ENCODE measurements at places on chromosomes 13 and 19.
A peak's percentile ranks its signal among the peaks of the same experiment; 100 is the strongest.

DNA sequence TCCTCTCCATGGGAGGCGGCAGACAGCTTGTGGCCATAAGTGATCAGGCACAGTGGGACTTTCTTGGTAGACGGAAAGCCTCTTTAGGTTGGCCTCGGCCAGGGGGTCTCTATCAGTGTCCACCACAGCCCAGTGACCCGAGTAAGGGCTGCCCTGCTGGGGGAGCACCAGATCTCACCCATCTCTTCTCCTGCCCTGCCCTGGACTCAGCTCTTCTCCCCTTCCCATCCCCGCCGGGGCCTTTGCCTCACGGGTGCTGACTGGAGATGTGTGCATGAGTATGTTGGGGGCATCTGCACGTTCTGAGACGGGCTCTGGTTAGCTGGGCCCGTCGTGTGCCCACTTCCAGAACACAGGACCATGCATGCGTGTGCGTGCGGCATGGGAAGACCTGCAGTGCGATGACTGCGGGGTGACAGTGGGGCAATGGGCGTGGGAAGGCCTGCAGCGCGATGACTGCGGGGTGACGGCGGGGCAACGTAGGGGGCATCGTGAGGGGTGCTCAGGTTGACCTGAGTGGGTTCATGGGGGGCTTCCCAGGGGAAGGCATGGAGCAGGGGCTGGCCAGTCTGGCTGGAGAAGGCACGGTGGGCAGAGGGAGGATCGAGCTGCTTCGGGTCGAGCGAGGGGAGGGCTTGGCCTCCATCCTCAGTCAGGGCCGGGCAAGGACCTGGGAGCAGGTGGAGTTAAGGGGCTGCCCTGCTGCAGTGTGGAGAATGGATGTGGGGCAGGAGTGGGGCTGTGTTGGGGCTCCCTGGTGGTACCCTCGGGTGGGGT, 15.9 kb downstream of the EPN1 start:
- no peak for DNase-seq

DNA sequence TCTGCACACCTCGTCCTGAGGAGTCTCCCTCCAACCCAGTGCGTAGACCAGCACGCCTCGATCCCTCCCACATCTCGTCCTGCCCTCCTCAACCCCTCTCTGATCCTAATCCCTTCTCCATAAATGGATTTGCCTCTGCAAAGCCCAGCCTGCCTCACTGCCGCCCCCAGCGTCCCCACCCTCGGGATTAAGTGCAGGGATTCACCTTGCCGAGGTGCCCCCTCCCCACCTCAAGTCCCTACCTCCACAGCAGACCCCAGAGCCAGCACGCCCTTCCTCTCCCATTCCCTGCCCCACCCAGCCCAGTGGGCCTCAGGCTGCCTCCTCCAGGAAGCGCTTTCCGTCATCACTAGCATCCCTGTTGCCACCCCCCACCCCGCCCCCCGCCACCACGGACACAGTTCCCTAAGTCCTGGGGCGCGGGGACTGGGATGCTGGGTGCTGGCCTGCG, 4.0 kb downstream of the KLF16 start:
- DNase-seq: no peak

DNA sequence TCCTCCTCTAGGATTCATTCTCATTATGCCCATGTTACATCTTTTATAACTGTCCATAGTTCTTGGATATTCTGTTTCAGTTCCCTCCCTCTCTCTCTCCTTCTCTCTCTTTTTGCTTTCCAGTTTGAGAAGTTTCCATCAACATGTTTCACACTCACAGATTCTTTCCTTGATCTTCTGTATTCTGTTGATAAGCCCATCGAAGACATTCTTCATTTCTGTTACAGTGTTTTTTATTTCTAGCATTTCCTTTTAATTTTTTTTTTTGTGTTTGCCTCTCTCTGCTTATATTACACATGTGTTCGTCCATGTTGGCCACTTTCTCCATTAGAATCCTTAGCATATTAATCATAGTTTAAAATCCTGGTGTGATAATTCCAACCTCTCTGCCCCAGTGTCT, 68.3 kb downstream of the WTIP start:
- no peak for DNase-seq

DNA sequence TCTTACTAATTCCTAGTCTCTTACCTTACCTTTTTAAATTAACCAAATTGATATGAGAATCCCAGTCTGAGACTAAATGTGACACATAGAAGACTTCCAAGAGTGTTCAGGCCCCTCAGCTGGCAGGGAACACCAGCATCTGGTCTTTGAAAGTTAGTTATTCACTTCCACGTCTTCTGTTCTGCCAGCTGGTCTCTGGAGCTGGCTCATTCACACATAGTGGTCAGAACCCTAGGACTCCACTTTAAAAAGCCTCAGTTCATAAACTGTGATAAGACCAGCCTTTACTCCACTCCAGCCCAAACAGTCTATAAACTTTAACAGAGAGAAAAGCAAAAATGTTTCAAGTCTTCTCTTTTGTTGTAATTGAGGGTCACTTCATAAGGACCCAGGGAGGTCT, 263.0 kb downstream of the DCT start:
- DNase-seq: peak; percentile 0

GRCh38 chr13:23735329-23735728, 153.9 kb downstream of the MIPEP start:
- DNase-seq: no peak

- DNase-seq: no peak
Measured at GRCh38 chr13:42652642-42653415, 78.9 kb downstream of the TNFSF11 start.

DNA sequence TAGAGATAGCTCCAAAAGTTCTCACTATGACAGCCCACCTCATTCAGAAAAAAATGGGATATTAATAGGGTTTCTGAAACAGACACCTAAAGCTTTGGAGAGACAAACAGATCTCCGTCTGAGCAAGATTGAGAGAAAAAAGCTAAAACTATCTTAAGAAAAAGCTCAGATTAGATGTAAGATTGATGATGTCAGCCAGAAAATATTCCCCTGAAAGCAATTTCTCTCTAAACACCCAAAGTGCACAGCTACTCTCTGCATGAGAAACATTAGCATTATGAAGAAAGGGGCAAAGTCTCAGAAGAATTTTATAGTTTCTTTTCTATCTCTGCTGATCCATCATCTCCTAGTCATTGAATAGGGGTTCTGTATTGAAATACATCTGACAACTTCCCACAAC, 148.9 kb downstream of the ZNF737 start:
- no peak for DNase-seq

GRCh38 chr13:29859971-29860370, 9.6 kb upstream of the UBL3 start:
- no peak for DNase-seq

DNA sequence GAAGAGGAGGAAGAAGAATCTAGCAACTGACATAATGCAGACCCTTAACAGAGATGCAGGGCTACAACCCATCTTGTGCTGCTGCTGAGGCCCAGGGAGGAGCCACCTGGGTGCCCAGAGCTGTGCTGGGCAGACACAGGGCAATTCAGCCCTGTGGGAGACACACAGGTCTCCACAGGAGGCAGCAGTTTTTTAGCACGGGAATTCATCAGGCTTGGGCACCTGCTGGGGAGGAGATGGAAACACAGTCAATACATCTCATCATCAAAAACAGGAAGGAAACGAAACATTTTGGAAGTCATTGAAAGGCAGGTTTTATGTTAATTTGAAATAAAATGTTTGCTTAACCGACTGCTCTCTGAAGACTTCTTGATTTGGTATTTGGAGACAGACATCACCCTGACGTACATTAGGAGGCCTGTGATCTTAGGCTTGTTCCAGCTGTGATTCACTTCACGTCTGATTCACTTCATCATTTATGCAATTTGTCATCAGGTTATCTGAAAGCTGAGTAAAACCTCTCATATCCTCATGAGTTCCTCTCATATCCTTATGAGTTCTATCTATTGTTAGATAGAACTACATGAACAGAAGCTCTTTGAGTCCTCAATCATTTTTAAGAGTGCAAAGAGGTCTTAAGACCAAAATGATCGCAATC, 77.4 kb downstream of the CYSLTR2 start:
- no peak for DNase-seq

GRCh38 chr19:3320354-3320670, 46.1 kb upstream of the NFIC start:
- no peak for DNase-seq

- DNase-seq: no peak
Measured at GRCh38 chr19:41427647-41428480, 690 bp upstream of the B3GNT8 start.

GRCh38 chr19:54428323-54429175, 13.3 kb downstream of the TTYH1 start:
- DNase-seq: no peak

GRCh38 chr13:98483601-98484288, 93.2 kb downstream of the STK24 start:
- no peak for DNase-seq

DNA sequence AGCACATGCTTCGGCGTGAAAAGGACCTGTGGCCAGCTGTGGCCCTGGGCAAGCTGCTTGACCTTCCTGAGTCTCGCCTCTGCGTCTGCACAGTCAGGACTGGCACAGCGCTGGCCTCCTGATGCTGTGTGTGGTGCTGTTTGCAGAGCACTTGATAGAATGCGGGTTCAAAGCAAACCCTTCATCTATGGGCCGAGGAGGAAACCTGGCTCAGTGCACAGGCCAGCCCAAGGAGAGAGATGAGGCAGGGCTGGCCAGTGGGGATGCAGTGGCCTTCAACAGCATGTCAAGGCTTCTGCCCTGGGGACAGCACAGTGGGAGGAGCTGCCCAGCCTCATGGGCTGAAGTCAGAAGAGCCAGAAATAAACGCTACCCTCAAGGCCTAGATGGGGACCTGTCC, 21.3 kb upstream of the VSTM2B start:
- DNase-seq: no peak

DNA sequence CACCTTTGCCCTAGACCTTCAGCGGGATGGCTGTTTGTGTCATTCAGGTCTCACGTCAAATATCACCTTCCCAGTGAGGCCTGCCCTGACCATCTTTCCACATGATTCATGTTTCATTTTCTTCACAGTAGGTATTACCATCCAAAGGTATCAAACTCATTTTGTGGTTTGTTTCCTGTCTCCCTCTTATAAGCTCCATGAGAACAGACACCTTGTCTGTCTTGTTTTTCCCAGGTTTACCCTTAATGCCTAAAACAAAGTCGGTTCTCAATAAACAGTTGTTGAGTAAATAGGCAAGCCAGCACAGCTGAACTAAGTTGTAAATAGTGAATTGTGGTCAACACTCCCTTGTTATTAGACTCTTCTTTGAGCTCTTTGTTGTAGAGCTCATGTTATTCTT, 122.6 kb upstream of the GJB6 start:
- no peak for DNase-seq

DNA sequence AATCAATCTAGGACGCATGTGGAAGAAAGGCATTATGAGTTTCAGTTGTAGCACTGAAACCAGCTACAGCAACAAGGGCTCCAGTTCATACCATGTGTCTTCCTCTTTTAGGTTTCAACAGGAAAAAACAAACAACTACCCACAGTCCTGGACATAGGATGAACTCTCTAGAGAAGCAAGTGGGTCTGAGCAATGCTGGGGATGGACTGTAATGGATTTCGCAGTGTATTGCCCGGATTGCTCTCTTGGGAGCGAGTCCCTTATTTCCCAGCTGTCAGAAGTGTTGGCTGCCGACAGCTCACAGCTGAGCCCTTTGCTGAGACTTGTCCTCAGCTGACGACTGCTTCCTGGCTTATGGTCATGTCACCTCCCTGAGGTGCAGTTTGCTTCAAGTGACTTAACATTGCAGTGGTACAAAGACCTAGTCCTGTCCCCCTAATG, 12.1 kb upstream of the MYCBP2 start:
- DNase-seq: no peak

- DNase-seq: no peak
Measured at GRCh38 chr13:25973085-25973484, 78.7 kb downstream of the SHISA2 start.

All from NCI-H446 treated with DMSO at 0.1 percent for 48 hours (cell line).